NCI-H2081 (cell line): ENCODE measurements at places on chromosomes 16 and 17.

- no peak for DNase-seq
Observed at GRCh38 chr17:67658265-67658664, 59.5 kb upstream of the NOL11 start.

- DNase-seq, result no peak
Observed at GRCh38 chr17:45307290-45308015, 9.4 kb downstream of the MAP3K14 start.

- no peak for DNase-seq
Observed at GRCh38 chr16:77912617-77913016, 109.7 kb upstream of the CLEC3A start.

GRCh38 chr16:2473446-2473926 lies 1.4 kb upstream of the TBC1D24 start:
- DNase-seq, result peak; percentile 44

GRCh38 chr16:57799600-57800199 lies 2.6 kb downstream of the KIFC3 start:
- DNase-seq, result no peak

DNA sequence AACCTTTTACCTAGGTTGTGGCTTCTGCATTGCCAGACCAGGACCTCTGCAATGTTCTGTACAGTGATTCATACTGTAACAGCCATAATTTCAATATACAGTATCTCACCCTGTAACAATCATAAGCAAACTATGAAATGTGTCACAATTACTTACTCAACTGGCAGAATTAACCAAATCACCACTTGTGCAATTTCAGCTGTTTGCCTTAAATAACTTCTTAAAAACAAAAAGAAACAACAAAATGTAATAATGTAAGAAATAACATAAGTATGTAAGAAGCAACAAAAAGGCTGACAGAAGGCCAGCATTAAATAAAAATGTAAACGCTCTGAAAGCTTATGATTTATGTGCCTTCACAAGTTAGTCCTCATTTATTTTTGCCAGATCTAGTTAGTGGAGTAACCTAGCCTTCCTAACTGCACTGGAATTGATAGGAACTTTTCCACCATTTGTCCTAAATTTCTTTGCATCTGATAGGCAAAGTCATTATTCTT lies 96.9 kb downstream of the SKAP1 start:
- no peak for DNase-seq

- no peak for DNase-seq
Observed at GRCh38 chr16:2092256-2092620, 43.5 kb downstream of the PKD1 start.

DNA sequence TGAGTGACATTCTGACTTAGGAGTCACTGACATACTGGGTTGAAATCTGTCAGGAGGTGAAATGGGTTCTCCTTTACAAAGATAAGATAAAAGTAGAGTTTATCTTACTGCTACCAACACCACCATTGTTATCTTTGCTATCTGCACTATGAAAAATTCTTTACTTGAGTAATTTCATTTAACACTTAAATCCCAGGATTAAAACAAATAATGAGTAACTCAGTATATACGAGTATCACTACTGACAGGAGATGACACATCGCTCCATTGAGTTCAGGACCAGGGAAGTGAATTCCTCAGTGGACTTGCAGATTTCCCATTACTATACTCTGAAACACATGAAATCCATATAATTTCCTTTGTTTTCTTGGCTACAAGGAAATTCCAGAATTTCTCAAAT lies 242.1 kb upstream of the NLRP1 start:
- DNase-seq, result no peak

GRCh38 chr16:85988723-85989313 lies 89.9 kb downstream of the IRF8 start:
- DNase-seq, result no peak

DNA sequence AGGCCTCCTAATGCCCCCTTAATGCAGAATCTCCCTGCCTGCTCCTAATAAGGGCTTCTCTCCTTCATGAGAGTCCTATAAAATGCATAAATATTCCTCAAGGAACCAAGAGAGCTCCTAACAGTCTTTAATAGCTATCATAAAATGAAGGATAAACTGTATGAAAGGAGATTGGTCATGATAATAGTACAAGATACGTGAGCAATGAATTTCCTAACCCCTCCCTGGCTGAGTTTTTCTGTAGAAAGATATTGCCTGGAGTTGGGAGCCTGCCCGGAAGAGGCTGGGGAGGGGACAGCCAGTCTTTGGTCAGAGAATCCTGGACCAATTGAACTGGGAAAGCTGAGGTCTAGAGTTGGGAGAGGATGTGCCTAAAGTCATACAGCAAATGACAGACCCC lies 321.9 kb upstream of the CDH5 start:
- no peak for DNase-seq

- no peak for DNase-seq
Observed at GRCh38 chr17:75249564-75249963, 11.8 kb downstream of the GGA3 start.

- DNase-seq, result peak; percentile 78
Observed at GRCh38 chr17:9371019-9371418, 204.6 kb downstream of the STX8 start.

DNA sequence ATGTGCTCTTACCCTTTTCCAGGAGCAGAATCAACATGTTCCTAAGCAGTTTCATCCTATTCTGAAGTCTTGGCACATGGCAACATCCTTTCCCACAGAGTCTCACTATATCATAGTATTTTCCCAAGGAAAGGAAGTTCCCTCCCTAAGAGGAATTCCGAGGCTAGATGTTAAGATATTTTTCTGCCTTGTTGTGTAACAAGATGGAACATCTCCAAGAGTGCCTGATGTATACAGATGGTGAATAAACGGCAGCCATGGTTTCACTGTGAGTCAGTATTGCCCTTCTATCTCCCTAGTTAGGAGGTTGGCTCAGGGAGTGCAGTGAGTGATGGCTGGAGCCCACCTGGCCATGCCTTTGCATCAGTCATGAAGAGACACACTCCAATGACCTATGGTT lies 48.2 kb downstream of the SPACA3 start:
- no peak for DNase-seq

DNA sequence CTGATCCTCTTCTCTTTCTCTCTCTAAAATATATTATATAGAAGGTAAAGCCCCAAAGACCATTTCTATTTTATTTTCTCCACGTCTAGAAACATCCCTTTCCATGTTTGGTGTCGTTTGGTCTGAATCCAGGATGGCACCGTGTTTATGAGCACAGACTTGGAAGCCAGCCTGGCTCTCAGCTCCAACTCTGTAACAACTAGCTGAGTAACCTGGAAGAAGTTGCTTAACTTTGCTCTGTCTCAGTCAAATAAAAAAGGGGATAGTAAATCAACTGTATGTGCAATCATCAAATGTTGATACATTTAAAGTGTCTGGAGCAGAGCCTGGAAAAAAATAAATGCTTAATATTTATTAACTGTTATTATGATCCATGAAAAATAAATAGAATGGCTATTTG lies 249.8 kb upstream of the MAF start:
- no peak for DNase-seq

DNA sequence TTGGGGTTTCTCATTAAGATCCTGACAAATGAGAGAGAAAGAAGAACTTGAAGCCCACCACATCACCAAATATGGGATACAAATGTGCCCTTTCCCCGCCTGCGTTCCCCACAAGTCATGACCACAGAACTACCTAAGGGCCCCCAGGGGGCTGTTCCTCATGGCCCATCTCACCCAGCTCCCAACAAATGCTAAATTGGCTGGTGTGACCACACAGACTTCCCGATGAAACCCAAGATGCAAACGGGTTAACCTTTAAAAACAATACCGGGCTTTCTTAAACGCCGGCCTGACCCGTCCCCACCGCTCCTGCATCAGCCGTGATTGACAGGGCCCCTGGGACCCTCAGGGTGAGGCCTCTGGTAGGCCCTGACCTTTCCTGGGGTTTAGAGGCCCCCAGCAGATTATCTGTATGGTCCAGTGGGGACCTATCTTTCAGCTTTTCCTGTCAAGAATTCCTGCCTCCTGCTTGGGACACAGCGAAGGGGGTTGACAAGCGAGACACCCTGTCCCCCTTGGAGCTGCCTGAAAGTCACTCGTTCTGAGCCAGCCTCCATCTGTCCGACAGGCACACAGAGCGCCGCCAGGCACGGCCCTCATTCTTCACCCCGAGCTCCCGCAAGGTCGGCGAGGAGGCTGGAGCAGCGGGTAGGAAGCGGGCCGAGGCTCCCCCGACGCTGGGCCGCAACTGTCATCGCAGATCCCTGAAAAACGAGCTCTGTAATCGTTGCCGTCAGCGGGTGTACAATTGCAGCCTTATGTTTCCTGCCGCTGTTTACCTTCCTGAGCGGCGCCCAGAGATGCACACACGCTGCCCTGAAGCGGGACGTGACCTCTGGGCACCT lies 300.1 kb downstream of the FOXL1 start:
- DNase-seq, result no peak

GRCh38 chr17:44117351-44117750 lies 6.1 kb downstream of the HDAC5 start:
- no peak for DNase-seq

- no peak for DNase-seq
Observed at GRCh38 chr17:64024781-64025731, 4.6 kb upstream of the ICAM2 start.

DNA sequence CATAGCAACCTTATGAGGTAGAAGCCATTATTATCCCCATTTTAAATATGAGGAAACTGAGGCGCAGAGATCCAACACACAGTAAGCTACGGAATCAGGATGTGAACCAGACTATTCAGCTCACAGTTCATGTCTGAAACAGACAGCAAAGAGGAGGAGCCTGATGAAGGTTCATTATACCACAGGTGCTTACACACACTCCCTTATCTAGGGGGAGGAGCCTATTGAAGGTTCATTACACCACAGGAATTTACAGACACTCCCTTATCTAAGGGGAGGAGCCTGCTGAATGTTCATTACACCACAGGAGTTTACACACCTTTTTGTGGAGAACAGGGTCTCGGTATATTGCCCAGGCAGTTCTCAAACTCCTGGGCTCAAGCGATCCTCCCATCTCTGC lies 21.9 kb downstream of the C16orf95 start:
- DNase-seq, result no peak

DNA sequence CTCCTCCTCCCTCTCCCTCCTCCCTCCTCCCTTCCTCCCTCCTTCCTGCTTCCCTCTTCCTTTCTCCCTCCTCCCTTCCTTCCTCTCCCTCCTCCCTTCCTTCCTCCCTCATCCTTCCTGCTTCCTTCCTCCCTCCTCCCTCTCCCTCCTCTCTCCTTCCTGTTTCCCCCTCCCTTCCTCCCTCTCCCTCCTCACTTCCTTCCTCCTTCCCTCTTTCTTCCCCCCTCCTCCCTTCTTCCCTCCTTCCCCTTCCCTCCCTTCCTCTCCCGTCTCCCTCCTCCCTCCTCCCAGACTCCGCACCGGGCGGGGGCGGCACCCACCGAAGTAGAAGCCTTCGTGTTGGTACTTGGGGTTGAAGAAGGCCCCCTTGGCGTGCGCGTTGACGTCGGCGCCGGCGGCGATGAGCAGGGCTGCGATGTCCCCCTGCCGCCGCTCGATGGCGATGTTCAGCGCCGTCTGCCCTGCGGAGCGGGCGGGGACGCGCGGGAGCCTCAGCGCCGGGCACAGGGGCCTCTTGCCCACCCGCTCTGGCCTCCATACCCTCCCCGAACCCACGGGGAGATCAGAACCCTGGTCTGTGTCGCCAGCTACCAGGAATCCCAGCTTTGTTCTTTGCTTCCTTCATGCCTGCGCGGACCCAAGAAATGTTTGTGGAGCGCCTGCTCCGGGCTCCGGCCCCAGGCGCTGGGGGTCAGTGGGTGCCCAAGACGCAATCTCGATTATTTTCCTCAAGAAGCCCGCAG lies 22.2 kb downstream of the TRPV3 start:
- peak; percentile 22 for DNase-seq

DNA sequence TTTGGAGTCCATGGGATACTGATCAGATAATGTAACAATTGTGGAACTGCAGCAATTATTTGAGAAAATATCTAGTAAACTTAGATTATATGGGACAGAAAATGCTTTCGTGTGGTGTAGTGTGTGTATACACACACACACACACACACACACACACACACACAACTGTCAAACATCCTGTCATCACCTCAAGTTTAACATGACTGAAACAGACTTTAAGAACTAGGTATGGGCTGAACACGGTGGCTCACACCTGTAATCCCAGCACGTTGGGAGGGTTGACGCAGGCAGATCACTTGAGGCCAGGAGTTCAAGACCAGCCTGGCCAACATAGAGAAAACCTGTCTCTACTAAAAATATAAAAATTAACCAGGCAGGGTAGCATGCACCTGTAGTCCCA lies 544 bp upstream of the EVI2A start:
- no peak for DNase-seq

- DNase-seq, result no peak
Observed at GRCh38 chr17:82149401-82150099, 51.5 kb upstream of the FASN start.

- DNase-seq, result no peak
Observed at GRCh38 chr17:4788159-4788806, 481 bp upstream of the GLTPD2 start.

- DNase-seq, result no peak
Observed at GRCh38 chr17:4185656-4186055, 42.7 kb downstream of the CYB5D2 start.

- DNase-seq, result no peak
Observed at GRCh38 chr17:38416840-38417209, 11.4 kb upstream of the ARHGAP23 start.

DNA sequence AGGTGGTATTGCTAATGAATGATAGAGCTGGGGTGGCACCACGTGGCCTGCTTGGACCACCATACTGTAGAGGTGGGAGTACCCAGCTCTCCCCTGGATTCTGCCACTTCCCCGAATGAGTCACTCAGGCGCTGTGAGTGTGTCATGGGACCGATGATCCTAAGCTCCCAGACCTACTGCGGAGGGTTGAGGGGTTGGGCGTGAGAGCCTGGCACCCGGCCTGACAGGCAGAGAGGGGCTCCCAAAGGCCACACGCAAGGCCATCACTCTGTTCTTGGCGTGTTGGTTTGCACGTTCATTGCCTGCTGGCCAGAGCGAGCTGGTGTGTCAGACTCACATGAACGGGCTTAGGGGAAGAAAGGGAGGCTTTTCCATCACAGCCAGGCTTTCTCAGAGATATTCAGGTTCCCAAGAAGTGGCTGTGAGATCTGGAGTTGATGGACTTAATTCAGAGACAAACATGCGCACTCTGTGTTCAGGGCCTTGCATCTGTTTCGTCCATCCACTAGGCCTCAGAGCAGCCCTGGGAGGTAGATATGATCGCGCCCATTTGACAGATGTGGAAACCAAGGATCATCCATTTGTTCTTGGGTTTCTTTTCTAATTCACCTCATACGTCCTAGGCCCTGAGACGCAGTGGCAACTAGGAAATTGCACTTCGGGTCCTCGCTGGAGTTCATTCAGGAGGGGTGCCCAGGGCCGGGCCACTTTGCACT lies 41.4 kb downstream of the CMIP start:
- DNase-seq, result no peak

GRCh38 chr17:71180801-71181385 lies 939.9 kb upstream of the SOX9 start:
- DNase-seq, result peak; percentile 92

DNA sequence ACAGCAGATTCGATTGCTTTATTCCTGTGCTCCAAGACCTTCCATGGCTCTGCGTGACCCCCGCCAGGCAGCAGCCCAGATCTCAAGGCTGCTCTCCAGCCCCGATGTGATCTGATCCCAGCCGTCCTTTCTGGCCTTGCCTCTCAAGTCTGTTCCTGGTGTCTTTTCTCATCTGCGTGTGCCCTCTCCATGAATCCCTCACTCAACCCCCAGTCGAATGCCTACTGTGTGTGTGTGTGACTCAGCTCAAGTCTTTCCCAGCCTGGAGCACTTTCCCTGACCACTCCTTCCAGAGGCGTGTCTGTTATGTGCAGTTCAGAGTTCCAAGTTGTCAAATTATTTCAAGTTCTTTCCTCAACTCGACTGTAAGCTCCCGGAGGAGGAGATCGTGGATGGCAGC lies 64.0 kb downstream of the MRM1 start:
- DNase-seq, result no peak
